Activated naive CD4-positive, alpha-beta T cell treated with anti-CD3 and anti-CD28 coated beads for 36 hours (primary cell): ENCODE measurements at places on chromosomes 3 and 15. TPM values are rescaled to one million over a fixed set of nuclear protein-coding genes. Genes with fewer than 3 reads are reported as not detected.

- H3K36me3 ChIP-seq = no peaks in the 10 kb centered on the region
- no peak for DNase-seq
- H3K27me3 ChIP-seq = no peaks in the 10 kb centered on the region
- no peak overlapping the region for H3K4me3 ChIP-seq
- H3K4me1 ChIP-seq = peaks cover 38% of the 10 kb centered on the region
- H3K27ac ChIP-seq = no peak overlapping the region
These were observed 49.7 kb upstream of the ATOSA start for GRCh38 chr15:52728899-52729298.

DNA sequence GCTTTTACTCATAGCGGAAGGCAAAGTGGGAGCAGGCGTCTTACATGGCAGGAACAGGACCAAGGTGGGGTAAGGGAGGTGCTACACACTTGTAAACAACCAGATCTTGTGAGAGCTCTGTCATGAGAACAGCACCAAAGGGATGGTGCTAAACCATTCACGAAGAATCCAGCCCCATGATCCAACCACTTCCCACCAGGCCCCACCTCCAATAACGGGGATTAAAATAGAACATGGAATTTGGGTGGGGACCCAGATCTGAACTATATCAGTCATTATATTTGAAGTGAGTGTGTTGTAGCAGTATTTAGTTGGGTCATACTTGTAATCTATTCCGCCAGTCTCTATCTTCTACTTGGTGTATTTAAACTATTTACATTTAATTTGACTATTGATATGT is 190.9 kb downstream of the RPLP1 start:
- no peaks in the 10 kb centered on the region for H3K27me3 ChIP-seq
- H3K27ac ChIP-seq = no peak overlapping the region

The PRSS50 gene
- not detected for total RNA-seq

The PLA2G4E gene
- not detected for total RNA-seq

The NUP210 gene
- total RNA-seq = 148 TPM

The CHDH gene
- total RNA-seq = 0.35 TPM
